Renal cortical epithelial cell (primary cell): ENCODE measurements at places on chromosomes 5 and 9. TPM values are rescaled to one million over a fixed set of nuclear protein-coding genes. Genes with fewer than 3 reads are reported as not detected.

The TERT gene
- total RNA-seq, result not detected in 2 replicates

The IL17B gene
- total RNA-seq, result not detected in 2 replicates

The ZFP2 gene
- 1.2 and 6.4 TPM in 2 replicates for total RNA-seq

The HMGCR gene
- total RNA-seq, result 166 and 272 TPM in 2 replicates

The PROB1 gene
- 0.52 and 2.8 TPM in 2 replicates for total RNA-seq

The GAPT gene
- not detected in 2 replicates for total RNA-seq

The PLAC8L1 gene
- total RNA-seq, result not detected in 2 replicates

The MRPL50 gene
- 18.4 and 21.1 TPM in 2 replicates for total RNA-seq

The PCDHGC4 gene
- total RNA-seq, result 1.1 TPM in 1 of 2 replicates, not detected in the other

The PHF24 gene
- total RNA-seq, result under 0.01 TPM in 1 of 2 replicates, not detected in the other

The NR5A1 gene
- total RNA-seq, result not detected in 2 replicates

The ZNF483 gene
- 5.7 and 6.7 TPM in 2 replicates for total RNA-seq

GRCh38 chr5:145922059-145922458, 14.3 kb upstream of the SH3RF2 start:
- no peak for DNase-seq

DNA sequence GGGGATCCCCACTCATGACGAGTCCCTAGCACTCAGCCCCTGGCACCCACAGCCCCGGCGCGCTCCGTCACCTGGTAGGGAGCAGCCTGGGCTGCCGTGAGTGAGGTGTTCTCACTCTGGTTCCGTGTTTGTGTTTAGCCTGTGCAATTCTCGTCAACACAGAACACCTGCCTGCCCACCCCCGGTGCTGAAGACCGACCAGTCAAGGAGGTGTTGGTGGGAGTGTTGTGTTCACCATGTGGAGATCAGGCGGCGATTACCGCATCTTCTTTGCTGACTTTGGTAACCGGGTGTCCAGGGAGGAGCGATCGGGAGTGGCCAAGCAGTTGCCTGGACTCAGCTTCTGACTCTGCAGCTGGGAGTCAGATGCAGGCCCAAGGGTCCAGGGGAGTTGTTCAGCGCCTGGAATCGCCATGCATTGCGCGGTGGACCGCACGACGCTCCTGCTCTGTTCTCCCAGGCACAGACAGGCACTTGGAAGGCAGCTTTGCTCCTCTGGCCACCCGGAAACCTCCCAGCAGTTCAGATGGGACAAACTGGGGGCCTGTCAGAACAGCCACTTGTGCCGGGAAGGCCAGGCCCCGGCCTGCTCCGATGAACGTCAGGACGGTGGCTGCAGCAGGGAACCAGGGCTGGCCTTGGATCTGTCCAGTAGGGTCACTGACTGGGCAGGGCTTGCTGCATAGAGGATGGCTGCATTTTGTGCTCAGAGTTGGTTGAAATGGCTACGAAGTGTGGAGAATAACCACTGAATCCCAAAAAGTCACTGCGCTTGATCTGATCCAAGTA, 28.2 kb downstream of the EXOC3 start:
- DNase-seq, result no peak

DNA sequence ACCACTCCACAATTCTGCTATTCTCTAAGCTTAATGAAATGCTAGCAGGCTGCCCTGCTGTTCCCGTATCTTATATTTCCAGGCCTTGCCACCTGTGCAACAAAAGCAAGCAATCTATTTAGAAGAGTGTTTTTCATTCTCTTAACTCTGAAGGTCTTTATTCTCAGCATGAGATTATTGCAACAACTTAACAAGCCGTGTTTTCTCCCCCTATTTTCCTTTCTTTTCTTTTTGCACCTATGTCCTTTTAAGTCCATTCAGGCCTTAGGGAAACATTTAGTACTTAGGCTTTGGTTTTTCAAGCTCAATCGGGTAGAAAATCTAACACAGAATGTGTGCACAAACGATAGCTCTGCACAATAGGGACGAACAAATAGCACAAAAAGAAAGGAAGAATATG, 89.6 kb upstream of the DMRTA1 start:
- DNase-seq, result no peak

GRCh38 chr9:72952914-72953313, at the start of gene ALDH1A1:
ALDH1A1 (minus strand) TSS chr9:72953053; CDS start chr9:72953000, 53 bp downstream.
- peak; percentile 81 for DNase-seq

- no peak for DNase-seq
Observed at GRCh38 chr5:9278921-9279603, 266.8 kb downstream of the SEMA5A start.

DNA sequence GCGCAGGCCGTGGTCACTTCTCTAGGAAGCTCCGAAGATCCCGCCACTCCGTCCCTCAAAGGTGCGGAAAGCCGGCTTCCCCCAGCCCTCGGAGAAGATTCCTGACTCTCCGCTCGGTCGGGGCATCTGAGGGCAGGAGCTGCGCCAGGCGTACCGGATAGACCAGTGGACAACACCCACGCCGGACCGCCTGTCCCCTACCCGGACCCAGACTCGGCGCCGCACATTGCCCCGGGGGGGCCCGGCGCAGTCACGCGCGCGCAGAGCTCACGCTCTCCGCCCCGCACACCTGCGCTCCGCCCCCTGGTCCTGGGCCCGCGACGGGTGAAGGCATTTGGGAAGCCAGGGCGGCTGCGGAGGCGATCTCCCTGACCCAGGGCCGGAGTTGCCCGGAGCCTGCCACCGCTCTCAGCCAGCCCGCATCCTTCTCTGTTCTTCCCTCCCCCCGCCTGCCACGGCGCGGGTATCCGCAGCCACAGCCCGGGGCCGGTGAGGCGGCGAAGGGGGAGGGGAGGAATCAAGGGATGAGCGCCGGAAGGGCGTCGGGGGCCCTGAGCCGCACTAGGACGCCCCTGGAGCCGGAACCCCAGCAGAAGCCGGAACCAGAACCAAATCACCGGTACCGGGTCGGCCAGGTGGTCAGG, 448 bp downstream of the RELL2 start:
- no peak for DNase-seq

GRCh38 chr5:10396552-10396951, 43.1 kb downstream of the MARCHF6 start:
- no peak for DNase-seq

DNA sequence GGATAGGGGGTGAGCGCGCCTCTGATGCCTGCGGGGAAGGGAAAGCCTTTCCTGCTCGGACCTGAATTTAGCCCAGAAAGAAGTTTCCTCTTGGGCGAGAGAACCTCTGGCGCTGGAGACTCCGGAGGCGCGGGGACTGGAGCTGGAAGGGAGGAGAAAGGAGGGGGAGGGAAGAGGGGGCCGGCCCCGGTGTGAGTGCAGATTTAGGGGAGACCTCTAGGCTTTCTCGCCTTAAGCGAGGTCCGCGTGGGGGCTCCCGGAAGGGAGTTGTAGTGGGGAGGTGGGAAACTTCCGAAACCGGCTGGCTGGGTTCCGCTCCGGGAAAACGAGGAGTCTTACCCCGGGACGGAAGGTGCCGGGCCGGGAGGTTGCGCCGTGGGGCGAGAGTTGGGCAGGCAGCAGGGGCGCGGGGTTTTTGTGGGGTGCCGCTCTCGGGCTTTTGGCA, 1.3 kb downstream of the PCSK5 start:
- DNase-seq, result no peak

DNA sequence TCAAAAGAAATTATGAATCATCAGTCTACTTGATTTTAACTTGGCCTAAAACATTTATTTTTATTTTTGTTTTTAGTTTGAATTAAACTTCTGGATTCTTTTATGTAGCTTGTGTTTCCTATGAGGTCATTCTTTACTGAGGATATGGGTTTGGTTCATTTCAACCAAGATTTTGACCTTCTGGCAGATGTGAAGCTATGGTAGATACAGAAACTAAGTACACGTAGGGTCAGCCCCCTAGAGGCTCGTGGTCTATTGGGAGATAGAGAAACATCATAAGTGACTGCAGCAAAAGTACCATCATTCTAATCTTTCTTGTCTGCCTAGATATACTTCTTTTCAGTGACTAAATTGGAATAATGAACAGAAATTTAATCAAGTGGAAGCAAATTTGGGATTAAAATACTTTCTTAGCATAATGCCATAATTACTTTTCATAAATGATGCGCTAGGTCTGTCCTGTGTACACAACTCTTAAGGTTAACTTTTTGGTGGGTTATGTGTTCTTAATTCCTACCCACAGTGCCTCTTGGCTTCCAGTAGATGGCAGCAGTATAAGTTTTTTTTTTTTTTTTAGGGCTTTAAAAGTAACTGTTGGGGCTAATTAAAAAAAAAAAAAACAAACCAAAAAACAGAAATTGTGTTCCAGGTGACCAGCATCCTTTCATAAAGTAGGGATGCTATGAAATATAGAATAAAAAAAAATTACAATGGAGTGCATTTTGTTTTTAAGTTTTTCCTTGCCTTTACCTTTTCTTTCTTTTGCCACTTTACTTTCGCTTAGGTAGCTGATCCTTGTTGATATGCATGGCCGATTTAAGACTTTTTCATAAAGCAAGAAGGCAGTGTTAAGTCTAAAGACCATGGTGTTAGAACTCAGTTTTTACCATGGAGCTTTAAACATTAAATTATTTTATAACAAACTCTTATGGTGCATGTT, 49.9 kb downstream of the LRRTM2 start:
- DNase-seq, result peak; percentile 31

DNA sequence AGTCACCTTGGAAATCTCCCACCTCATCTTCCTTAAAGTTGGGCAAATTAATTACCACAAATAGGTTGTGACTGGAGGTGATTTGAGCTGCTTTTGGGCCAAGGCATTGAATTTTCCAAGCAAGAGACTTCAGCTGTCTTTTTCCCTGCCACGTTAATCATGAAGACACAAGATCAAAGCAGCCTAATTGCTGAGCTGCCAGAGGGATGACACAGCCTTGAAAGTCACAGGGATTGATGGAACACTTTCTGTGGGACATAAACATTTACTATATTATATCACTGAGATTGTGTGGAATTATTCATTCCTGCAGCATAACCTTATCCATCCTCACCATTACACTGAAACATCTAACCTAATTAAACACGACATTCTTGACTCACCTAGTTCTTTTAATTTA, 172.2 kb downstream of the FAM170A start:
- no peak for DNase-seq

DNA sequence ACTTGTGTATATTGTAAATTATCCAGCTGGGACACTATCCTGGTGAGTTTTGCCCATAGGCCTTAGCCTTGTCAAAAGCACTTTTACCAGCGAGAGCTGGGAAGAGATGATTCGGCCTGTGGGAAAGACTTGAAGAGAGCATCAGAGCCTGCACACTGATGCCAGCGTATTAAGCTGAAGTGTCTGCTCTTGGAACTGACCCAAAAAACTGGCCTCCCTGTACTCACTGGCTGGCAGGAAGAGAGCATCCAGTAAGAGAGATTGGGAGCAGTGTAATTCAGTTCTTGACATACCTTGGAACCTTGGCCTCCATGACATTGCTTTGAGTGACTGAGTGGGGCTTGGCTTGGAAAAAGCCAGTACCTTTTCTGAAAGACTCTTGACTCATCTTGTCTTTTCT, 73.7 kb downstream of the ZNF462 start:
- DNase-seq, result no peak

GRCh38 chr5:132526290-132526973, 16.9 kb downstream of the IL5 start:
- DNase-seq, result peak; percentile 58

GRCh38 chr5:7462758-7463157, 66.8 kb downstream of the ADCY2 start:
- DNase-seq, result no peak

DNA sequence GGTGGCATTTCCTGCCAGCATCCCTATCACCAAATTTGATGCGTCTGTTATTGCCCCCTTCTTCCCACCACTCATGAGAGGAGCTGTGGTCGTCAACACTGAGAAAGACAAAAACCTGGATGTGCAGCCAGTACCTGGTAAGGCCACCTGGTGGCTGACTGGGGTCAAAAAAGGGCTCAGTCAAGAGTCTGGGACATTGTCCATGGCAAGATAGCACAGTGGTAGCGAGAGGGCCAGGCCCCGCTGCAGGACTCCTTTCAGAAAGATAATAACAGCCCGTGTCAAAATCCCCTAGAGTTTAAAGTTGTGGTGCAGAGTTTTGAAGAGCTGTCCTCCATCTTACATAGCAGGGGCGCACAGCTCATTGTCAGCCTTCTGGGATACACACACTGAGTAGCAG, 40.8 kb downstream of the CSF1R start:
- DNase-seq, result no peak

DNA sequence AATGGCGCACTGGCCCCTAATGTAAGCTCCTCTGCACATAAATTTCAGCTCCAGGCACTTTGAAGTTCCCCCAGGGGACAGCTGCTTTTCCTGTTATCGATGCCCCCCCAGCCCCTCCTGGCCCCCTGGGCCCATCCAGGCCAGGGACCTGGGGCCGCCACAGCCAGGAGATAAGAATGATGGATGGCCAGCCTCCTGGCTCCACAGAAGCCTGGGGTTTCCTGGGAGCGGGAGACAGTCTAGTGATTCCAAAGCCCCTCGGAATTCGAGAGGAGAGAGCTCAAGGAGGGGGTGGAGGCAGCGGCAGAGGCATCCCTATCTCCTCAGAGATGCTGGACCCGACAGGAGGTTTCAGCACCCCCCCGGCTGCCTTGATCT, 98.4 kb upstream of the HAND1 start:
- no peak for DNase-seq

GRCh38 chr9:75918909-75919308, 28.4 kb downstream of the PCSK5 start:
- no peak for DNase-seq

GRCh38 chr5:55407059-55407684, 99.4 kb downstream of the MTREX start:
- peak; percentile 48 for DNase-seq

- DNase-seq, result peak; percentile 34
Observed at GRCh38 chr9:87280421-87280820, 217.2 kb upstream of the DAPK1 start.

- peak; percentile 96 for DNase-seq
Observed at GRCh38 chr9:129141066-129142041, 30.1 kb downstream of the PTPA start.
